ENCODE measurements at places on chromosomes 3 and 15.

- peak; percentile 80 for DNase-seq
Observed at GRCh38 chr15:39287322-39288195, 293.3 kb upstream of the THBS1 start.

DNA sequence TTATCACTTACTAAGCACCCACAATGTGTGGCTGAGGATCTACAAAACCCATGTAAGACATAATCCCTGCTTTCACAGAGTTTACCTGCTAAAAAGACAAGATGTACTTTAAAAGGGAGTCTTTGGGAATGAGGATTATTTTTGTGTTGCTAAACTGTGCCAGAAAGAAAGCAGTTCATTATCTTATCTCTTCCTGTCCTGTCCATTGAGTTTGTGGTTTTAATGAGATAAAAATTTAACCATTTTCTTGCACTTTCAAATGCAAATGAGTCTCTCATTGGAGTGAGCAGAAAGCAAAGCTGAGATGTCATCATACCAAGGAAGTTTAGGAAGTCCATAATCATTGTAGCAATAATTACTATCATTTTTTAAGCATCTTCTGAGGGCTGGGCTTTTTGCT, 231.2 kb upstream of the ADAMTS9 start:
- DNase-seq, result no peak

GRCh38 chr15:70410371-70410985, 312.8 kb upstream of the TLE3 start:
- DNase-seq, result no peak

- no peak for DNase-seq
Observed at GRCh38 chr15:84914351-84914750, 29.9 kb downstream of the SLC28A1 start.

- DNase-seq, result no peak
Observed at GRCh38 chr3:49930168-49930690, 618 bp upstream of the MON1A start.

All from NCI-H510A treated with DMSO at 0.1 percent for 48 hours (cell line).